8988T (cell line): ENCODE measurements at places on chromosomes 3 and 15.

DNA sequence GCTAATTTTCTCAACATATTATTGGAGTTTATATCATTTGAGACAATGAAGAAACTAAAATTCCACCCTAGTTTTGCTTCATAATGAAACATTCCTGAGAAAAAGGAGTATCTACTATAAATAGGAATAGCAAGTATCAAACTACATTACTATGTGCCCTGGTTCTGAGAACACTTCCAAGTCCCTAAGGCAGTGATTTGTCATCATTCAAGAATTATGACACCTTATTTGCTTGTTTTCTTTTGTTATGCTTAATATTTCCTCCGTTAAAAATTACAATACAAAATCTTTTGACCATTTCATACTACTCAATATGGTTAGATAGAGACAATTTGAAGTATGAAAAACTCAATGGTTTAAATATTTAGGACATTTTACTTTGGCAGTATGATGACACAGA lies 707.8 kb upstream of the GOLIM4 start:
- no peak for DNase-seq

DNA sequence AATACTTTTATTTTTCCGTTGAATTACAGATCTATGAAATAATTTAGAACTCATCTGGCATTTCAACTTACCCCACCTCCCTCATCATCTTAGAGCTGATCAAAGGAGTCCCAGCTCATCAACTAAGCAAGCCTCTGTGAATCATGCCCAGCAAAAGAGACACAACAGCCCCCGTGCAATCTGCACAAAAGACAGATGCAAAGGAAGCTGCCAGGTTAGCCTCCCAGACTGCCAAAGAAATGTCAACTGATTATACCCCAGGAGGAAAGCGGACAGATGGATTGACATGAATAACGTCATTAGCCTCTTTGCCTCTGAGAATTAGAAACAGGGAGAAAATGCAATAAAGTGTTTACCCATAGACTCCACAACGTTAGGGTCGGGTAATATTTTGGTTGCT lies 75.0 kb downstream of the GABRB3 start:
- no peak for DNase-seq

DNA sequence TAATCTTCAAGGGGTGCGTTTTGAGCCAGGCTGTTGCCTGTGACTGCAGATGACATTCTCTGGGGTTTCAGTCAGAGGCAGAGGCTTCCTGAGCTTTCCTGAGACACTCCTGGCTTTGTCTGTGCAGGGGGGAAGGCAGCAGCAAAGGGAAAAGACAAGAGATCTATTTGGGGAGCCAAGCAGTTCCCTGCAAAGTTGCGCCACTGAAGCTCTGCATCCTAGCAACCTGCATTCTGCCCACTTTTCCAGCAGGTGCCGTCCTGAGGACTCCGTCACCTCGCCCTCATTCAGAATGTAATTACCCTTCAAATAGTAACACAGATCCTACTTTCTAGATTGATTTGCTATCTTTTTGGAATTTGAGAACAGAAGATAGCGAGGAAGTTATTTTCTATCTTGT lies 1.9 kb upstream of the TMEM158 start:
- no peak for DNase-seq

DNA sequence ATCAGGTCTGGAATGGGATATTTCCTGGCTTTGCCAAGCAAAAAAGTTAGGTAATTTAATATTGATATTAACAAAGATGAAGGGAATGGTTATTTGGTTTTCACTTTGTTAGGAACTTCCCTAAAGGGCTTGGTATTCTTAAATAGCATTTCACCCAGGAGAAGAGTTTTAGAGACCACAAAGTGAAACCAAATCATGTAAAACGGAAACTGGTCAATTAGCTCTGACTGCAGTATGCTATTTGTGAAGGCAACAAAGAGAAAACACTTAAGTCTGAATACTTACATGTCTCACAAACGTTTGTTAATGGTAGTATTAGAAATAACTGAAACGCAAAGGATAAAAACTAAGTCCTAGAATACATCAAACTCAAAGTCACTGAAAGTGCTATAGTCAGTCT lies 32.4 kb upstream of the SETMAR start:
- DNase-seq: no peak

DNA sequence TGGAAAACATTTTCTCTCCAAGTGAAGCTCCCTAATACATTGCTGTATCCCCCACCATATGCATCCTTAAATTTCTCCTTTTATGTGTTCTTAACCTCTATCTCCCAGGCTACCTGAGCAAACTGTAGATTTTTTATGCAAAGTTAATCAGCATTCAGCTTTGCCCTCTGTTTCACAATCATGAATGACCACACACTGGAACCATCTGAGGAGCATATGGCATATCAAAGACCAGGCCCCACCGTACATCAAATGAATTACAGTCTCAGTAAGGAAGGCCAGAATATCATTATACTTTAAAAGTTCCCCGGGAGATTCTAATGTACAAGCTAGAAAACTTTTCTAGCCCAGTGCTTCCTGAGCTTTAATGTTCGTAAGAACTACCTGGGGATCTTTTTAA lies 115.5 kb upstream of the NECTIN3 start:
- DNase-seq: no peak

DNA sequence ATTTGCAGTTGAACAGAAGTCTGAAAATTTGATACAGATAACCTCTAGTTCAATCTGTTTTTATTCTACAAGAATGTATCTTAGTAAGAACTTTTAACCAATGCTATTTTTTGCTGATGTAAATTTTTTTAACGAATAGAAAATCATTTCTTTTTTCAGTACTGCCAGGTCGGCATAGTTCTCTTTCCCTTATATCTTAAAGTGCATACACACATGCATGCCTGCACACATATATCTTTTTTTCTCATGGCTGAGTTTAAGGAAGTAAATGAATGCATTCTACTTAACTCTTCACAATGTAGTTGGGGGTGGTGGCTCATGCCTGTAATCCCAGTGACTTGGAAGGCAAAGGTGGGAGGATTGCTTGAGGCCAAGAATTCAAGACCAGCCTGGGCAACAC lies 48.4 kb downstream of the BLM start:
- no peak for DNase-seq

GRCh38 chr15:94749811-94750617 lies 518.7 kb downstream of the MCTP2 start:
- no peak for DNase-seq

- no peak for DNase-seq
Measured at GRCh38 chr3:37694284-37694675, 167.4 kb upstream of the CTDSPL start.

GRCh38 chr15:36370051-36370730 lies 209.2 kb upstream of the CDIN1 start:
- DNase-seq: no peak

GRCh38 chr3:33174711-33175414 lies 43.7 kb downstream of the SUSD5 start:
- no peak for DNase-seq

DNA sequence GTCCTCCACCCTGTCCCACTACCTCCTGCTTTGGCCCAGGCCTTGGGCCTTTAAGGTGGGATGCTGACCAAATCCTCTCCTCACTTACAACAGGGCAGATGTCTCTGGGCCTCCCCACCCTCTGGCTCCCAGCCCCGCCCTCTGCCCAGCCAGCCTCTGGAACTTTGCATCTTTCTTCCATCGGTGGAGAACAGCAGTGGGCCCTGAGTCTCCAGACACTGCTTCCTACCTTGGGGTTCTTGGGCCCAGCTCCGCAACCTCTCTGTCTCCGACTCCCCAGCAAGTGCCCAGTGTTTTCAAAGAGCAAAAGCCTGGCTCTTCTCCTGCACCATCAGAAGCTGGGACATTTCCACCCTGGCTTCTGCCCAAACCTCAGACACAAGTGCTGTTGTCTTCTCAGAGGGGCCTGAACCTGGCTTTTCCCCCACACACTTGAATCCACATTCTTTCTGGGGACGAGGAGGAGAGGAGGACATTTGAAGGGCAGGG lies 33.1 kb downstream of the MRAS start:
- DNase-seq: no peak

DNA sequence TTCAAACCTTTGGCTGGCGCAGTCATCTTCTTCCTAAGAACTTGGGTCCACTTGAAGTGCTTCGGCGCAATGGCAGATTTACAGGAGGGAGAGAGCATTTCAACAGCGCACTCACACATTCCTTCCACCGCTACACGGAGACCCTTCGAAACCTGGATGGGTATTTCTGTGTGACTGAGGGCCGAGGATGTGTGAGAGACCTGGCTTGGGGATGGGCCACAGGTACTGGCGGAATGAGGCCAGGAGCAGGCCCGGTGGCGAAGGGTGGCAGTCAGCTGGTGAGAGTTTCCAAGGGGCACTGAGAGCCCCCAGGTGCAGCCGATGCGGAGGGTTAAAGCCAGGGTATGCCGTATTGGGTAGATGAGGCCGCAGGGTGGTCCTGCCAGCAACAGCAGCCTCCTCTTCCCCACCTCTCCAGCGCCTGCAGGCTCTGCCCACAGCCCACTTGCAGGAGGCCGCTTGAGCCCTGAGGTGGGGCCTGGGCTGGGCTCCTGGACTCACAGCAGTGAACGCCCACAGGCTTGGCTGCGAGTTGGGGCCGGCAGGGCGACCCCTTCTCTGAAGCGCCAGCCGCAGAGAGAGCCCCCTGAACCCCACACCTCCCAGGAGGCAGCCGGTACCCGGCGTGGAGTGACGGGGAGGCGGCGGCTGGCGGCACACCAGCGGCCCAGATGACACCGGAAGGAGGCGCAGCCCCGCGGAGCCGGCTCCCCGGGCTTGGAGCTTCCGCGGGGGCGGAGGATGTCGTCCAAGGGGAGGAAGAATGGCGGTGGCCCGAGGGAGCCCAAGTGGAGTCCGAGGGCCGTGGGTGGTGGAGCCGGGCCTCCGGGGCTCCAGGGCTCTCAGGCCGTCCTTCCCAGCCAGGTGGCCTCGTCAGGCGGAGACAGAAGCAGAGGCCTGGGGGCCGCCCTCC lies 166.5 kb downstream of the NSMCE3 start:
- DNase-seq: no peak

DNA sequence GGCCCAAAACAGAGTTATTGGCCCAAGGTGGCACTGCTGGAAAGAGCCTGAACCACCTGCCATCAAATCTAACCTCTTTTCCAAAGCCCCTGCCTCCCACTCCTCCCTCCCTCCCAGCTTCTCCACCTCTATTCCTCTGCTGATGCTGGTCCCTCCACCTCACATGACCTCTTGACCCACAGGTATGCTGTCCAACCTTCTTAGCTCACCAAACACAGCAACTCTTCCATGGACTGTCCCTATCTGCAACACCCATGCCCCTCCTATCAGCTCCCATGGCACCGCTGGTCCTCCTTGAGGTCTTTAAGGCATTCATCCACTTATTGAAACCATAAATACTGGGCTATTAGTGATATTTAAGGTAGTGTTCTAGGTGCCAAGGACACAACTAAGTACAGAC lies 12.6 kb downstream of the NUP210 start:
- DNase-seq: no peak

DNA sequence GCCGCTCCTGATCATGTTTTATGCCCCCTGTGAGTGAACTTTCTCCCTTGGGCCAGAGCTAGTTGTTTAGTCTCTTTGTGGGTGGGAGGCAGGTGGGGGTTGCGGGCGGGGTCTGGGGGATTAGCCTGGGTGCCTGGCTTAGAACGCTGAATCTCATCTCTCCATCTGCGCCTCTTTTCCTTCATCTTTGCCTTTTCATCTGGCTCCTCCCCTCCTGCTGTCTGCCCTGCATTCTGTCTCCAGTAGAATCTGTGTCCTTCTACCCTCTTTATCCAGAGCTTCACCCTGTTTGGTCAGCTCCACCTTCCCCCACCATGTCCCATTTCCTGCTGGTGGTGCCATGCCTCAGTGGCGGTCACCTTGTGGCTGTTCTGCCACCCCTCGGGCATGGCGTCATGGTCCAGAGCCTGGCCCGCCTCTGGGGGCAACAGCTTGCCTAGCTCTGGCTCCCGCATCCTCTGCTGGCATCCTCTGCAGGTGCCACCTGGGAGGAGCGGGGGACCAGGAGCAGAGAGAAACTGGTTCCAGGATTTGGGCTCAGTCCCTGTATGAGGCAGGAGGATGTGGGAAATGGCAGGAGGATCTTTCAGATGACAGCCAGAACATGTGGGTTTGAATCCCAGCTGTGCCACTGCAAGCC lies 44.3 kb downstream of the PDIA5 start:
- no peak for DNase-seq

DNA sequence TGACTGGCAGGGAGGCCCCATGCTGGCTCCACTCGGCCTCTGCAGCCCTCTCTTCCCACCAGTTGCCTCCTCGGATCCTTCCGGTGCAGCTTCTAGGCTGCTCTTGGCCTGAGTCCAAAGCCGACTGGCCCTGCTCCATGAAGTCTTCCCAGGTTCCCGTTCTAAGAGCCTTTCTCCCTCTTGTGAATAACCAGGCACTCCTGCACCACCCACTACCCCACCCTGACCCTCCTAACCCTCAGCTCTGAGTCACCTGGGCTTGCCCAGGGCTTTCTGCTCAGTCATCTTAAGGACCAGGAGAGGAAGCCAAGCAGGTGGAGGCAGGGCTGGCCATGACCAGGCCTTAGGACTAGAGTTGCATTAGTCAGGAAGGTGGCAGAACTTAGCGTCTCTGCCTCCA lies 28.1 kb upstream of the CNBP start:
- peak; percentile 36 for DNase-seq

DNA sequence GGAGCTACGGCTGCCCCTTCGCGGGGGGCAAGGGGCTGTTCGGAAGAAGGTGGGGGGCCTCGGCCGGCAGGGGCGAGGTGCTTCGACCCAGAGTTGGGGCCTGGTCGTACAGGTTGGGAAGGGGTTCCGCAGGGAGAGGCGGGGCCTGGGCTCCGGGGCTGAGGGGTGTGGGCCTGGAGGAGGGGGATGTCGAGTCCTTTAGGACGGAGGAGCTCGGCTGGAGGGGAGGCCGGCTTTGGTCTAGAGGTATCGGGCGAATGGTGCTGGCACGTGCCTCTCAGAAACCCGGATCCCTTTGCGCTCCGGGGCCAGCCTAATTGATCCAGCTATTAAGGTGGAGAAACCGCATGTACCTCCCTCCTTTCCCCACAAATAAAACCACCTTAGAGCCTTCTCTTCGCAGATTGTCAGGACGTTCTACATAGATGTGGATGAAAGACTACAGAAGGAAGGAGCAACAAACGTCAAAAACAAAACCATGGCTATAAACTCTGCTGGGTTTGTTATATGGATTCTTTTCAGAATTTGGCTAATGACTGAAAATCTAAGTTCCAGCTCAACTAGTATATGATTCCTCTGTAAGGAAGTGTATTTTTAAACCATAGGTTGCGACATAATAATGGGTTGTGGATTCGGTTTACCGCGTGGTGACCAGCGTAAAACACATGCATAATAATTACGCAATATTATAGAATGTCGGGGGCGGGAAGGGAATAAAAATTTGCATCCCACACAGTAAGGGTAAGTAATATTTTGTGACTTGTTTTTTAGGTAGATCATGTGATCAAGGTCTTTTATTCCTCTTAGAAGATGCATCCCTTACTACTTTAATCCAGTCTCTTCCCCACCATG lies 644 bp upstream of the NGLY1 start:
- DNase-seq: peak; percentile 61

GRCh38 chr3:11914651-11915050 lies 68.0 kb upstream of the TAMM41 start:
- DNase-seq: no peak
